ENCODE measurements at places on chromosomes 12 and 14.

- no peak for DNase-seq
Observed at GRCh38 chr12:55336002-55336401, 5.5 kb downstream of the OR6C3 start.

GRCh38 chr12:44525806-44526654 lies 350.1 kb downstream of the NELL2 start:
- no peak for DNase-seq

DNA sequence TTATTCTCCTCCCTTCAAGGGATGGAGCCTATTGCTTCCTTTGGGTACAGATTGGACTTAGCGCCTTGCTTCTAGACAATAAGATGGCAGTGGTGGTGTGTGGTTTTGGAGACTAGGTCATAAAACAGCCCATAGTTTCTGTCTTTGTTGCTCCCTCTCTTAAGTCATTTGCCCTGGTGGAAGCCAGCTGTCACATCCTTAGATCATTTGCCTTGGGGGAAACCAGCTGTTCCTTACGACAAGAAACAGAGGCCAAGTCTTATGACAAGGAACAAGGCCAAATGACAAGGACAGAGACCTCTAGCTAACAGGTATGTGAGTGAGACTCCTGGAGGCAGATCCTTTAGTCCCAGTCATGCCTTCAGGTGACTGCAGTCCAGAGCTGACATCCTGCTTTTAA lies 9.2 kb upstream of the PALS1 start:
- no peak for DNase-seq

DNA sequence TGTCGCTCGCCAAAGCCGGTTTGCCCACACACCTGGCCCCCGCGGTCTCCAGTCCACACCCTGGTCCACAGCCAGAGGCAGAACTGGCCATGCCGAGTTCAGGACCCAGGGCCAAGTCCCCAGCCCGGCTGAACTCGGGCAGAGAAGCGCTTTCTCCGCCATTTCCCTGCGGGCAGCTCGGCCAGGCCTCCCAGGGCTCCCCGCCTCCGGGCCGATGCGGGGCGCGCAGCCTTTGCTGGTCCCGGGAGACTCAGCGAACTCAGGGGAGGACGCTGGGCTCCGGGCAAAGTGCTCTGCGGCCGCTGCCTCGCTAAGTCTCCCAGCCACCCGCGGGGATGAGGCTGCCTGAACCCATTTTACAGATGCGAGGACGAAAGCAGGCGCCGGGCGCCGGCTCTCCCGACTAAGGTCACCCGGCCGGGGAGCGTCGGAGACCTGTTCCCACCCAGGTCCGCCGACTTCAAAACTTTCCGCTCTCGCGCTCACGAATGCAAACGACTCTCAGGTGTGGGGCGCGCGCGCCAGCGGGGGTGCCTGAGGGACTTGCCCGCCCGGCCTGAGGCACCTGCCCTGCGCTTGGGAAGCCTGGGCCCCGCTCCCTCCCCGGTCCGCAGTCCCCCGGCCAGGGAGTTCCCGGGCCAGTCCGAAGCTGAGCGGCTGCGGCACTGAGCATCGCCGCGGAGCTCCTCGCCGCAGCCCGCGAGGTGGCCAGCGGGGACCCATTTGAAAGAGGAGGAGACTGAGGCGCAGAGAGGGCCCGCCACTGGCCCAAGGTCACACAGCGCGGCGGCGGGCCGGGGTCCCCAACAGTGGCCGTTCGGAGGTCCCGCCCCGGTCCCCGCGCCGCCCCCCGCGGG lies 627 bp downstream of the TESC start:
- DNase-seq: no peak

GRCh38 chr12:104421343-104421742 lies 35.4 kb upstream of the CHST11 start:
- no peak for DNase-seq

GRCh38 chr14:23729720-23730387 lies 93.7 kb downstream of the DHRS2 start:
- DNase-seq: no peak

DNA sequence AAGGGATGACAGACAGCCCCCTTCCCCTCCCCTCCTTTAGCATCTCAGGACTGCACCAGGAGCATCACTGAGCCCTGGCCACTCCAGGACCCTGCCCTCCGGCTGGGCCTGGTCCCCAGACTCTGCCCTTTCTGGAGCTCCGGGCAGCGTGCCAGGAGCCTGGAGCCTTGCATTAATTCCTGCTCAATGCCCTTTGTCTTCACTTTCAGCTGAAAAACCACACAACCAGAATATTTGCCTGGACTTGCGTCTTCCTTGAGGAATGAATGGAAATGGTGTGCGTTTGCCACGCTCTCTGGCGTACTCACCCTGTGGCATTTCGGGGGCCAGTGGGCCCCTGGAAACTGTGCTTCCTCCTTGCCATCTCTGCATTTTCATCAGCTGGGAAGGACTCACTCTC lies 8.5 kb upstream of the RFLNA start:
- DNase-seq: no peak

DNA sequence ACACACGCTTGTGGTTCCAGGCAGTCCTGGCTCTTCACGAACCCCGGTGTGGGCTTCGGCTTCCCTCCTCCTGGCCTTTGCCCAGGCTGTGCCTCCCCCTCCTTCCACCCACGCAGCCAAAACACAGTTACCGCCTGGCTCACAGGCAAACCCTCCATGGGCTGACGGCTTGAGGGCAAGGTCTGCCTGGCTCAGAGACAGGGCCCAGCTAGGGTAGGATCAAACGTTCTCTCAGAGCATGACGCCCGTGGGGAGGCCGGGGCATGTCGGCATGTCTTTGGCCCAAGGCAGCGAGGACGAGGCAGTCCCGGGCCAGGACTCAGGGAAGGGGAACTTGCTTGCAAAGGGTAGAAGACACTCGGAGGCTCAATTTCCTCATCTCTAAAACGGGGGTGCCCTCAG lies 2.1 kb downstream of the SLC25A47 start:
- DNase-seq: no peak

- DNase-seq: no peak
Observed at GRCh38 chr14:72901361-72901760, 7.5 kb upstream of the DPF3 start.
